Naive thymus-derived CD4-positive, alpha-beta T cell (primary cell): ENCODE measurements at places on chromosomes 6 and 20. TPM values are rescaled to one million over a fixed set of nuclear protein-coding genes. Genes with fewer than 3 reads are reported as not detected.

GRCh38 chr6:1535295-1535694, 74.4 kb upstream of the FOXC1 start:
- DNase-seq: no peak

The ATG5 gene
- total RNA-seq: 28.5 and 30.9 TPM in 2 replicates

The CDC40 gene
- total RNA-seq: 36.2 TPM

The B3GAT2 gene
- not detected for total RNA-seq

The TRERF1 gene
- total RNA-seq: 32.4 TPM

The TGM3 gene
- total RNA-seq: not detected

The SLC22A3 gene
- total RNA-seq: not detected

GRCh38 chr6:38493931-38494547, 145.7 kb downstream of the BTBD9 start:
- DNase-seq: peak; percentile 78
